Stimulated activated CD8-positive, alpha-beta memory T cell treated with anti-CD3 and anti-CD28 coated beads, Interleukin-7, amount 100 ng/mL, for 1 hour (primary cell): ENCODE measurements at places on chromosomes 12 and 14.

- DNase-seq: no peak
These were observed 6.8 kb upstream of the RASAL1 start for GRCh38 chr12:113142173-113142885.

DNA sequence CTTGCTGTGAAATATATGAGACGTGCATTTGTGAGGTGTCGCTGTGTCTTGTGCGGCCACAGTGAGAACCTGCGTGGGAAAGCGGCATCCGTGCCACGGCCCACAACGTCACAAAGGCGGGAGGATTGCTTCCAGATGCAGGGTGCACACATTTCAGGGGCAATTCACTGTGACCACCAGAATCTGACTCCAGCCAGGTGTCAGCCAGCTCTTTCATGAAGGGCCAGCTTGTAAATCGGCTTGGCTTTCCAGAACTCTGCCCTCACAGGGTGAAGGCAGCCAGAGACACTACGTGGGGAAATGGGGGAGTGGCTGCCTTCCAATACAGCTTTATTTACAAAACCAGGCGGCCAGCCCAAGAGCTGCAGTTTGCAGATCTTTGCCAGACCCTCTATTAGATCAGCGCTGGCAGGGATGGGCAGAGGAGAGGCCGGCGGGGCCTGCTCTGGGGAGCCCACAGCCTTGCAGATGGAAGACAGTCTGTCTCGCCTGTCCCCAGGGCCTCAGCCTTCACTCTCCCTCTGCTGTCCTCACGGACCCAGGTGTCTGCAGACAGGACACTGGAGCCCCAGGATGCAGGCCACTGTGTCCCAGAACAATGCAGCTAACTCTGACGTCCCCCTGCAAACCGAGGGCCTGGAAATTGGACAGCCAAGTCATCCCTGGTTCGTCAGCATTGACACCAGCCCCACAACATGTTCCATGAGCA lies 53.5 kb downstream of the ADGRD1 start:
- no peak for DNase-seq

- no peak for DNase-seq
These were observed 4.2 kb downstream of the TGFB3 start for GRCh38 chr14:75977582-75977943.

DNA sequence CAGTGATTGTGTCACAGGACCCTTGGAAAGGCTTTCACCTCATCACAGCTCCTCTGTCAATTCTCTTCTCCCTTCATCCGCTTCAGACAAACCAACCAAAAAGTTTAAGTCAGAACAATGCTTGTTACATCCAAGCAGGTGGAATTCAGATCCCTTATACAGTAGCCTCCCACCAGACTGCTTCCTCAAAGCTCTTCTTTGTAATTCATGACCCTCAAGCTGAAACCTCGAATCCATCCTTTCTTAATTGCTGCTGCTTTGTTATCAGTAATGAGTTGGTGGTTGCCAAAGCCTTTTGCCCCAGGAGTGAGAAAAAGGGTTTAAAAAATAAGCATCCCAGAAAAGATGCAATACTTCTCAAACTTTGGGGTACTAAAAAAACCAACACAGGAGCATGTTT lies 9.5 kb downstream of the BEST3 start:
- DNase-seq: no peak
